ENCODE measurements at places on chromosomes 3 and 15.

GRCh38 chr3:71273453-71273852, 310.1 kb downstream of the FOXP1 start:
- no peak for DNase-seq

GRCh38 chr3:173945806-173946205, 548.3 kb downstream of the NLGN1 start:
- DNase-seq = no peak

- DNase-seq = no peak
Measured at GRCh38 chr15:84798436-84798946, 18.7 kb upstream of the ALPK3 start.

DNA sequence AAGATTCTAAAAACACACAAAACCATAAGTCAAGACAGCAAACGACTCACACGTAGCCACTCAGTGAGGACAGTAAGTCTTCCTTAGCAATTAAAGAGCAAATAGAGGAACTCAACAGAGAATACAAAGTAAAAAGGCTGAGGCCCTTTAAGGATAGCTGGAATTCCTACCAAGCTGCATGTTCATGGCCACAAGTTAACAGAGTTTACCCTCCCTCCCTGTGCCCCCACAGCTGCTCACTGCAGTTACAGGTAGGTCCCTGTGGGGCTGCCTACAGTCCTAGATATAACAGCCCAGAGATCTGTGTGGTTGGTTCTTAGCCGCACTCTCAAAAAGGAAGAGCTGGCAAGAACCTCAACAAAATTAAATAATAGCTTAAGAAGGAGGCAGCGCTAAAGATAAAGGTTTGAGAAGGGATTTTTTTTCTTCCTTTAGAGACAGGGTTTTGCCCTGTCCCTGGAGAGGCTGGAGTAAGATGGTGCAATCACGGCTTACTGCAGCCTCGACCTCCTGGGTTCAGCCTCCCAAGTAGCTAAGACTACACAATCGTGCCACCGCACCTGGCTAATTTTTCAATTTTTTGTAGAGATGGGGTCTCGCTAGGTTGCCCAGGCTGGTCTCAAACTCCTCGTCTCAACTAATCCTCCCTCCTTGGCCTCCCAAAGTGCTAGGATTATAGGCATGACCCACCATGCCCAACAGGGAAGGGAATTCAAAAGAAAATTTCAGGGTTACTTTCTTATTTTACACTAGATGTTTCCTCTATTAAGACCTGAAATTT, 19.3 kb downstream of the SFMBT1 start:
- DNase-seq = no peak

GRCh38 chr3:32395496-32395895, 3.8 kb downstream of the CMTM7 start:
- no peak for DNase-seq

GRCh38 chr15:66565741-66566144, at the start of gene LCTL:
TSS of gene LCTL (minus strand) at chr15:66565998. CDS start at chr15:66565365, 633 bp downstream.
- peak; percentile 80 for DNase-seq

GRCh38 chr3:72133329-72134011, 348.5 kb upstream of the PROK2 start:
- no peak for DNase-seq

GRCh38 chr15:29740692-29741311, 81.5 kb downstream of the TJP1 start:
- DNase-seq = no peak
